GM13976 (cell line): ENCODE measurements at places on chromosomes 3 and 15.
A peak's percentile ranks its signal among the peaks of the same experiment; 100 is the strongest.

DNA sequence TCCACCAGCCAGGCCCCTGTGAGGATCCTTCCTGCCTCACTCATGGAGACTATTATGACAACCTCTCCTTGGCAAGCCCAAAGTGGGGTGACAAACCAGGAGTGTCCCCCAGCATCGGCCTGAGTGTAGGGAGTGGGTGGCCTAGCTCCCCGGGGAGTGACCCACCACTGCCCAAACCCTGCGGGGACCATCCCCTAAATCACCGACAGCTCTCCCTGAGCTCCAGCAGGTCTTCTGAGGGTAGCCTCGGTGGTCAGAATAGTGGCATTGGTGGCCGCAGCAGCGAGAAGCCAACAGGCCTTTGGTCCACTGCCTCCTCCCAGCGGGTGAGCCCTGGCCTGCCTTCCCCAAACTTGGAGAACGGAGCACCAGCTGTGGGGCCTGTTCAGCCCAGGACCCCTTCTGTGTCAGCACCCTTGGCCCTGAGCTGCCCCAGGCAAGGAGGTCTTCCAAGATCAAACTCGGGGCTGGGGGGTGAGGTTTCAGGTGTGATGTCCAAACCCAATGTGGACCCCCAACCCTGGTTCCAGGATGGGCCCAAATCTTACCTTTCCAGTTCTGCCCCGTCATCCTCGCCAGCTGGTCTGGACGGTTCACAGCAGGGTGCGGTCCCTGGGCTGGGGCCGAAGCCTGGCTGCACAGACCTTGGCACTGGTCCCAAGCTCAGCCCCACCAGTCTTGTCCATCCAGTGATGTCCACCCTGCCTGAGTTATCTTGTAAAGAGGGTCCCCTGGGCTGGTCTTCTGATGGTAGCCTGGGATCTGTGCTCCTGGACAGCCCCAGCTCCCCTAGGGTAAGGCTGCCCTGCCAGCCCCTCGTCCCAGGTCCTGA, 1.0 kb downstream of the LIMD1 start:
- peak; percentile 38 for DNase-seq

GRCh38 chr15:25633862-25634261, 195.0 kb upstream of the UBE3A start:
- no peak for DNase-seq

GRCh38 chr15:97576929-97577645, 383.4 kb upstream of the ARRDC4 start:
- DNase-seq: no peak

DNA sequence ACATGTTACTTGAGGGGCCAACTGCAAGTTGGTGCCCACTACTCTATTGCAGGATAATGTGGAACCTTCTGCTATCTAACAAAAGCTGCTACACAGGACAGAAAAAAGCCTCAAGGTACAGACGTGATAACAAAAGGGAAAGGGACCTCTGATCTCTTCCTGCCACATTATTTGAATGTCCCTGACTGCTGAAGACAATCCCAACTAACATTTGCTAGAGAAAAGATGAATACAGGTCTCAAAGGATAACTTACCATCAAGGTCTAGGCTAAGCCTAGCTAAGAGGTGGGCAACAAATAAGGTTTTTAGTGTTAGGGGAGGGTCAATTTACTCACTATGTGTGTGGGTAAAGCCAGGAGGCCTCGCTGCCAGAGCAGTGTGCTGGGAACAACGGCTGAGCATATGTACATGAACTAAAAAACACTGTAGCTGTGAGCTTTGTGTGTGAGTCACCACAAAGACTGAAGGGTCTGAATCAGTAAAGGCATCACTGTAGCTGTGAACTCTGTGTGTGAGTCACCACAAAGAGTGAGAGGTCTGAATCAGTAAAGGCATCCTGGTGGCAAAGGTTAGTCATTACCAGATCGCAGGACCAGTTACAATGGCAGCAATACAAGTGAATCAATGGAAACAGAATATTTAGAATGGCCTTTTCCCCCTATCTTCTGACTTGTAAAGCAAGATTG, 111.7 kb downstream of the LMLN start:
- no peak for DNase-seq

- DNase-seq: no peak
These were observed 40.6 kb downstream of the ARHGEF26 start for GRCh38 chr3:154161806-154162205.
